ENCODE measurements at places on chromosomes 5 and 9.

DNA sequence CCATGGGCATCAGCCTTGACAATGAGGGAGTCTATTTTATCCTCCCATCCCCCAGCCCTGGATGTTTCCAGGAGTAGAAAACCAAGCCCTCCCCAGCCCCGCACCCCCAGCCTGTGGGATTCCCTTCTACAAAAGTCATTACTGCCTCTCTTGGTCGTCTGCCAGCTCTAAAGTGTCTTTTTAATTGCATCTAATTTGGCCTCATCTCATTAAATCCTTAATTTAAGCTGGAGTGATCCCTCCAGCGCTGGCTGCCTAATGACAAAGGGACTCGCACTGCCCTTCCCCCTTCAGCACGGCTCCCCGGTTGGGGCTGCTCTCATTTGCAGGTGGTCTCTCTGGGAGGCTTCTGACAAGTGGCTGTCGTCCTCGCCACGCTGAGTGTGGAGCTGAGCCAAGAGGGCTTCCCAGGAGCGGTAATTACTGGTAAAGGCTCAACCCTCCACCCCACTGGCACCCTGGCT, 107.9 kb upstream of the ALDH1B1 start:
- no peak for DNase-seq

- DNase-seq = no peak
Observed at GRCh38 chr9:120299785-120300184, 280.2 kb downstream of the CDK5RAP2 start.

DNA sequence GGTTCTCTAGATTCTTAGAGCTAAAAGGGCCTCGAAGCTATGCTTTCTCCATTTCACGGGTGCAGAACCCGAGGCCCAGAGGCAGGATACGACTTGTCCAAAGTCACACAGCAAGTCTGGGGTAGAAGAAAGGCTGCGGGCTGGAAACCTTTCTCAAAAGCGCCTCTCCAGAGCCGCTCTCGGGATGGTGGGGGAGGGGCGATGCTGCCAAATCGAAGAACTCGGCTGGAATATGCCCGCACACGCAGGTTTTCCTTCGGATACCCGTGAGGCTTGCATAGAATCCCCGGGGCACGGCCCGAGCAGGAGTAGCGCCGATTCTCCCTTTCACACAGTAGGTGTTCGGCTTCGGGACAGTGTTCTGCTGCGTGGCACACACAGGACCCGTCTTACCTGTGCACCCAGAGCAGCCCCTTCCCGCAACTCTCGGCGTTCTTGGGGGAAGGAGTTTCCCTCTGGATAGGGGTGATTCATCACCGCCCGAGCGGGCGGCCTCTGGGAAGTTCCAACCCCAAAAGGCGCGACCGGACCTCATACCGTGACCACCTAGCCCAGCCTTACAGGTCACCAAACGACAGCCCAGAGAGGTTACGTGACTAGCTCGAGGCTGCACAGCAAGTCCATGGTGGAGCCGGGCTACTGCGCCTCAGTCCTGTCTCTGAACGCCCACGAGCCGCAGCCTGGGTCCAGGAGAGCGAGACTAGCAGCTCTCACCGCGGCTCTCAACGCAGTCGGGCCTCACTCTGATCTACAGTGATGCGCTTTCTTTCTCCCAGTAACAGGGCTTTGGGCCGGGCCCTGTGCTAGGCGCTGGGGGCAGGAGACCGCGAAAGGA, 4.1 kb downstream of the PAX5 start:
- DNase-seq = no peak

GRCh38 chr5:123786411-123786810, 274.4 kb downstream of the CSNK1G3 start:
- DNase-seq = no peak

DNA sequence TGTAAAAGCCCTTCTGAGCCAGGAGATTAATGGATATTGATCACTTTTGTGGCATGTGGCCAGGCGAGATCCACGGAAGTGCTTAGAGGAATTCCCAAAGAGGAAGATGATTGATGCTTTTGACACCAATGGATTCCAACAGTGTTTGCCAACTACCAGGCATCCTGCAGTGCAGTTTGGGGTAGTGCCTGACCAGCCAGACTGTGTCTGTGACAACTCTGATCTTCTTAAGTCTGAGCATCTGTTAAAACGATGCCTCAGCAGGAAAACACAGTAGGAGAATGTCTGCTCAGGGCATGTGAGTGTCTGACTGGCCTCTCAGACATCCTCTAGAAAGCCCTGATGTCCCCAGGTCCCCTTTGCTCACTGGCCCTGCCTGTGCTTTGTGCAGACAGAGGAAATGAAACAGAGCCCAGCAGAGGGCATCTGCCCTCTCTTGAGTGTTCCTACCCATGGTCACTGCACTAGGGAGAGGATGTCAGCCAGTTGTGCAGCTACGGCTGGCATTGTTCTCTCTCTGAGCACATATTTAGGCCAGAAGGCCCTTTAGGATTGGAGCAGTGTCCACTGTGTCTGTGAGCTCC, 57.0 kb downstream of the TRPC7 start:
- DNase-seq = no peak

GRCh38 chr5:175829813-175830585, 41.4 kb upstream of the CPLX2 start:
- no peak for DNase-seq

All from activated effector memory CD4-positive, alpha-beta T cell treated with Interleukin-2 at 50 U/mL for 16 hours (primary cell).